HTR-8/SVneo (cell line): ENCODE measurements at places on chromosomes 2 and 18.

- DNase-seq, result no peak
Measured at GRCh38 chr18:61334951-61335683, 1.9 kb downstream of the CDH20 start.

GRCh38 chr2:219636941-219637841 lies 9.8 kb downstream of the SLC4A3 start:
- DNase-seq, result no peak

DNA sequence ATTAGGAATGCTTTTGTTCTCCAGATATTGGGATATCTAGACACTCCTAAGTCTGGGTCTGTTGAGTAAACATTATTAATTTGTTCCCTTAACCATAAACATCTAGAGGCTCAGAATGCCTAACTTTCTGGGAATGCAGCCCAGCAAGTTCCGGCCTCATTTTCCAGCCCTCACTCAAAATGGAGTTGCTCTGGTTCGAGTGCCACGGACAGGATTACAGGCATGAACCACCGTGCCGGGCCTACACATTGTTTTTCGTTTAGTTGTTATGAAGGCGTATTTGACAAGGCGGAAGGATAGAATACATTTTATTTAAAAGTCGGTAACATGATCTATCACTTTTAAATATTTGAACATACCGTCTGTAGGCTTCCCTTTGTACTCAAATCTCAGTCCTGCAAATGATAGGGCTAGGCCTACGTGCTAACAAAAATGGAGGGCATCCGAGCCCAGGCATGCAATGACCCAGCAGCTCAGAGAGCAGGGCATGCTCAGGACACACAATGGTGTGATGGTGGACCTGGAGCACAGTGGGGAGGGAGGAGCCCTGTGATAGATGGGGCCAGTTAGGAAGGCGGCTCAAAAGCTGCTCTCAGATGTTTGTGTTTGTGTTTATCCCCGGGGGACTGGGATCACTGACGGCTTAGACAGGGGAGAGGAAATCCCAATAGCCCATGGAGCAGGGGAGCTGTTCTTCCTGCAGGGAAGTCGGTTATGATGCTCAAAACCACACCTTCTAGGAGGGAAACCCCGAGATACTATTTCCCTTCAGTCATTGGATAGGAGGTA lies 2.9 kb upstream of the SCYGR1 start:
- DNase-seq, result no peak

DNA sequence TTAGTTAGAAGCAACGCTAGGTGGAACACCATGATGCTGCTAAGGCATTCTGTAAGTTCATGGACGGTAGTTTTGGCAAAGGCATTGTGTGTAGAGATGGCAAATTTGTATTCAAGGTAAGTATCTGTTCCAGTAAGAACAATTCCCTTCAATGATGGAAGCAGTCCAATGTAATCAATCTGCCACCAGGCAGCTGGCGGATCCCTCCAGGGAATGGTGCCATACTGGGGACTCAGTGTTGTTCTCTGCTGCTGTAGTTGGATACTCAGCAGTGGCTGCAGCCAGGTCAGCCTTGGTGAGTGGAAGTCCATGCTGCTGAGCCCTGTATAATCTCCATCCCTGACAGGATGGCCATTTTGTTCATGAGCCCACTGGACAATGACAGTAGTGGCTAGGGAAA lies 62.8 kb downstream of the ARL6IP6 start:
- DNase-seq, result no peak

DNA sequence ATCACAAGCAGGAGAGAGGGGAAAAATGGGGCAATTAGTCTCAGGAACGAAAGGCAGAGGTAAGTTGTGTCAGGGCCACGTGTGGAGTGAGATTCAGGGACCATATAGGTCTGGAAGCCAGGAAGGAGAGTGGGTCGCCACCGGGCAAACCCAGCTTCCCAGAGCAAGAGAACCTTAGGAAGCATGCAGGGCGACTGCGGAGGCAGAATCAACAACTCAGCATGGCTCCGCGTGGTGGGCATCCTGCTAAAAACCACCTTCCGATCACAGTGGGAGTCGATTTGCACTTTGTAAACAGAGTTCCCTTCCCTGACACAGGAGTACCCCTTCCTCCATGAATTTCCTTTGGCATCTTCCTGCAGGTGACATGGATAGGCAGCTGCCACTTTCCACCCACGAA lies 114.6 kb downstream of the TTC32 start:
- DNase-seq, result no peak

- no peak for DNase-seq
Measured at GRCh38 chr2:6764968-6765723, 100.6 kb downstream of the CMPK2 start.

DNA sequence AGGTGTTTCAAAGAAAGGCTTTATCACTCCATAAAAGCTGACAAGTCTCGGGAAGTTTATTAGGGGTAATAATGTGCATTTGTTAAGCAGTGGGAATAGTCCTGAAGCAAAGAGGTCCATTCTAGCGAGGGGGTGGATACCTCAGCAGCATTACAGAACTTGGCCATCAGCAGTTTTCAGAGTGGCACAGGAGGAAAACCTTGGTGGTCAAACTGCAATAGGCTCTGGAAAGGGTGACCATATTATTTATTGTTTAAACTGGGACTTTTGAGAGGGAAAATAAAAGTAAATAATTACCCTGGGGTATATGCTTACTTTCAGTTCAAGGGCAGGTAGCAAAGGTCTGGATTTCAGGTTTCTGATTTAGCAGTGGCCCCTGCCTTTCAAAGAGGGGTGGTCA lies 115.5 kb upstream of the KLHL14 start:
- no peak for DNase-seq

- no peak for DNase-seq
Measured at GRCh38 chr2:55247025-55247424, 14.5 kb downstream of the RPS27A start.

- DNase-seq, result no peak
Measured at GRCh38 chr18:61856678-61857077, 36.1 kb downstream of the RNF152 start.

DNA sequence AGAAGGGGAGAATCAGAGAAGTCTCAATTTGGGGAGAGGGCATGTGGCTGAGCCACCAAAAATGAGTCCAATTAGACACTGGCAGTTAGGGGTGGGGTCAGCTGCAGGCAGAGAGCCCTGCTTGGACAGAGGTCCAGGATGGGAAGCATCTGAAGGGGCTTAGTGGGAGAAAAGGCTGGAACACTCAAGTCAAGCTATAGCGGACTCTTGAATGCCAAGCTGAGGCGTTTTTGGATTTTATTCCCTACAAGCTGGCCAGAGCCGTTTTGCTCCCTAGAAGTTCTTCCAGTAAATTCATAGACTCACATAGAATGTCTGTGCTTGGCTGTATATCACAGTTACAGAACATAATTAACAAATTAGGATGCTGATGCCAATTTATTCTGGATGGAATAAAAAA lies 172.8 kb downstream of the ACOXL start:
- DNase-seq, result no peak

DNA sequence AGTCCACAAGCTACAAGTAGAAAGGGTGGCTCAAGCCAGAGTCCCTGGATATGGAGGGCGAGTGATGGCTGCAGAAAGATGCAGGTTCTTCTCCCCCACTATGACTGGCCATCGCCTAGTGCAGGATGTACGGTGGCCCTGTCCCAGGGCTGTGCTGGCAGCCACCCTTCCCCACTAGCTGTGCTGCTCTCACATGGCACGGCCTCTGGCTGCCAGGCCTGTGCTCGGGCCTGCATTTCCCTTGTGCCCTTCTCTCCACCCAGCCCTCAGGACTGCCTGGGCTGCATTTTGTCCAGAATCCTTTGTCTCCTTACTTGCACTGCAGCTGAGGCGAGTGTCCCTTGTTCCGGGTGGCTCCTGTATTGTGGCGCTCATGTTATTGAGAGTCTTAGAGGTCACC lies 1.6 kb upstream of the RAMP1 start:
- no peak for DNase-seq

- DNase-seq, result no peak
Measured at GRCh38 chr2:120331903-120332302, 14.0 kb upstream of the INHBB start.

DNA sequence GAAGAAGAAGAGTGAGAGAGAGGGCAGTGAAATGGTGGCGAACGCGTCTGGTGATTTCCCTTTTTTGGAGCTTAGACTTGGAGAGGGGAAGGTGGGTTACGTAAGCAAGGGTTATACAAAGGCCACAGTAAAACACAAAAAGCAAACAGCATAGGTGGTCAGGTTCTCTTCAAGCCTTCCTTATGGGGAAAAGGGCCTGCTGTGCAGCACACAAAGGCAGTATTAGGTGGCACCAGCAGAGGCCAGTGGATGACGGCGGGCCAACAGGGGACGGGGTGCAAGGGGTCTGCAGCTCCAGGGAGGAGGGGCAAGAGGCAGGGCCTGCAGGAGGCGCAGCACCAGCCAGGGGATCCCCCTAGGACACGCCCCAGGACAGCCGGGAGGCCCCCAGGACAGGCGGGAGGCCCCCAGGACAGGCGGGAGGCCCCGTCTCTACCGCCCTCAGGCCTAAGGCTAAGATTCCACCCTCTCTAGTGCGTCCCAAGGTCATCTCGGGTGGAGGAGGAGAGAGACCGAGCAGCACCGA lies 32.6 kb upstream of the NPC1 start:
- DNase-seq, result no peak

DNA sequence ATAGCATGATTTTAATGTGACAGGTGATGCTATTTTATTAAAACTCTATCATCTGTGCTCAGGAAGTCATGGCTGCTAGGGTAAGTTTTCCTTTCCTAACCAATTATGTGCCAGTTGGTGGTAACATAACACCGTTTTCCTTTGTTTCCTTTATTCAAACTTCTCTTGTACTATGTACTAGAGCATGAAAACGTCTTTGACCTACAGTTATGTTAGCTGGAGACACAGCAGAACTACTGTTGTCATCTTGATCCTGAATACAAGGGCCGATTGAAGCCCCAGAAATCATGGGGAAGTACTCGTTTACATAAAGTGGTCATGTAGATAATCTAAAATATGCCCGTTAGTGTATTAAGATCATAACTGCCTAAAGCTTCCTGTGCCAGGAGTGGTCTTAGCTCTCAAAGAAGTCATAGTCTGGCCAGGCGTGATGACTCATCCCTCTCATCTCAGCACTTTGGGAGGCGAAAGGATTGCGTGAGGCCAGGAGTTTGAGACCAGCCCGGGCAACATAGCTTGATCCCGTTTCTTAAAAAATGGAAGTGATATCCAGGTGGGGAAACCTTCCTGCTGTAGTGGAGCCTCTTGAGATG lies 20.5 kb downstream of the NEDD4L start:
- DNase-seq, result no peak

DNA sequence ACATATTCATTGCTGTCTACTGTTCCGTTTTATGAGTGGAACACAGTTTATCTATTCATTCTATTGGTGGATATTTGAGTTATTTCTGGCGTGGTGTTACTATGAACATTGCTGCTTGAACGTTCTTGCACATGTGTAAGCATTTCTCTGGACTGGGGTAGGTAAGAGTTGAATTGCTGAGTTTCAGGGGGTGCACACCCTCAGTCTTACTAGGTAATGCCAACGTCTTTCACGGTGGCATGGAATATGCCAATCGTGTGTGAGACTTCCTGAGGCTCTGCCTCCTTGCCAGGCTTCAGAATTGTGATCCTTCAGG lies 56.4 kb upstream of the TXNDC2 start:
- no peak for DNase-seq

GRCh38 chr18:2102022-2102421 lies 469.3 kb downstream of the METTL4 start:
- no peak for DNase-seq

- no peak for DNase-seq
Measured at GRCh38 chr18:12839526-12840196, 44.4 kb downstream of the PTPN2 start.

- no peak for DNase-seq
Measured at GRCh38 chr2:44075541-44075940, 79.8 kb upstream of the LRPPRC start.

GRCh38 chr2:109594246-109594885 lies 19.4 kb downstream of the SEPTIN10 start:
- DNase-seq, result no peak

DNA sequence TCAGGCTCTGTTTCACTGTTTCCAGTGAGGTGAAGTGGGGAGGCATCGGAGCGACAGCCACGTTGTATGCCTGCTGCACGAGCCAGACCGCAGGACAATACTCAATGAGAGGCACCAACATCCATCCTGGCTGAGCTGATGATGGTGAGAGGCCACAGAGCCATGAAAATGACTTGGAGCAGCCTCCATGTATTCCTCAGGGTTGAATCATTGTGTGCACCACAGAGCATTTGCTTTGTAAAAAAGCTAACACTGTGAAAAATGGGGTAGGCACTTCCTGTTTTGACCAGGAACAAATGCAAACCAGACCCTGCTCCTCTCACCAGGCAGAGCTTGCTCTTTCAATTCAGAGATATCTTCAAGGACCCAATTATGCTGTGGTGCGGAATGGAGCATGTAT lies 87.2 kb downstream of the LPIN1 start:
- DNase-seq, result no peak
